ENCODE measurements at places on chromosomes 2 and 18. TPM values are rescaled to one million over a fixed set of nuclear protein-coding genes. Genes with fewer than 3 reads are reported as not detected.

MPP4 gene
- total RNA-seq: not detected

FBXO36 gene
- 0.58 TPM for total RNA-seq

NT5C1B gene
- not detected for total RNA-seq

LYPD1 gene
- total RNA-seq: not detected

CNPPD1 gene
- 58.1 TPM for total RNA-seq

MC5R gene
- not detected for total RNA-seq

POMC gene
- 7.5 TPM for total RNA-seq

SPATA3 gene
- total RNA-seq: not detected

HOXD4 gene
- not detected for total RNA-seq

ACKR3 gene
- 39.3 TPM for total RNA-seq

SLC23A3 gene
- total RNA-seq: 0.58 TPM

NPPC gene
- 3.0 TPM for total RNA-seq

UGT1A5 gene
- total RNA-seq: not detected

TACR1 gene
- 0.22 TPM for total RNA-seq

DNA sequence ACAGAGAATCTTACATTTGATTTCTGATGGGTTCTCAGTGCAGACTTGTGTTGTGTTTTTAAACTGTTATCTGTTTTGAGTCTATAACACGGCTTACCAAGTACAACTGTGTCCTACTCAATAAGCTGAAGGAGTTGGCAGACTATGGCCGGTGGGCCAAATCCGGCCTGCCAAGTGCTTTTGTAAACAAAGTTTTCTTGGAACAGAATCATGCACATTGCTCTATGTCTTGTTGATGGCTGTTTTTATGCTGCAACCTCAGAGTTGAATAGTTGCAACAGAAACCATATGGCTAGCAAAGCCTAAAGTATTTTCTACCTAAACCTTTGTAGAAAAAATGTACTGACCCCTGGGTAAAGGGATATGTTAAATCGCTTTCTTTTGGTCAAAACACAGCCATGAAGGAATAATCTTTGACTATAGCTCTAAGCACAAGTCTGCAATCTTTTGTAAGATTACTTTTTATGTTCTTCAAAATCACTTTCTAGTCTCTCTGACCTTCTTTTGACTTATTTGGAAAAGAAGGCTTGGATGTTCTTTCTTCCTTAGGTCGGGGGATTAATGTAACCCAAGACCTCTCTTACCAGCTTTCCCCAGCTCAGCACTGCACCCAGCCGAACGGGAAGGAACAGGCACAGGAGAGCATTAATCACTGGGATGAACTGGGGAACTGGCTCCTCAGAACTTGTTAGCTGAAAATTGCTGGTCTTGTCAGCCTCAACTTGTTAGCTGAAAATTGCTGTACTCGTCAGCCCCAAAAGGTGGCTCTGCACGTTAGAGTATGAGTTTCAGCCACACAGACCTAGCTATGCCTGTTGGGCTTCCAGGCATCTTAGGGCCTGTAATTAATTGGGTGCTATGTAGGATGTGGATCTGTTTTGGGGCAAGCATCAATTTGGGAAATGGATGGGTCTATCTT lies 75.4 kb downstream of the CD8B2 start:
- no peak for DNase-seq

DNA sequence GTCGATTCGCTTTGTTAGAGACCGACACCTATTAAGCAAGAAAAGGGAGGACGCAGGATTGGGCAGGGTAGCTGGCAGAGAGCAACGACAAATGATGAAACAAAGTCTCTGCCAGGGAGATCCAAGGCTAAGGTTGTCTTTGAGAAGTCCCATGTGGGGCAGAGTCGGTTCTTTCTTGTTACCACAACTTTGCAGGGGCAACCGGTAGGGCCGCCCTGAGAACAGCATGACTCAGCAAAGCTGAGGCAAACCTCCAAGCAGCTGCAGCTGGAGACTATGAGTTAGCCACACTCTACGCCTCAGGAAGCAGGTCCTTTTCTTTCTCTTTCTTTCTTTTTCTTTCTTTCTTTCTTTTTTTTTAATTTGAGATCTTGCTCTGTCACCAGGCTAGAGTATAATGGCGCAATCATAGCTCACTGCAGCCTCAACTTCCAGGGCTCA lies 452.3 kb upstream of the ID2 start:
- DNase-seq: peak; percentile 57

DNA sequence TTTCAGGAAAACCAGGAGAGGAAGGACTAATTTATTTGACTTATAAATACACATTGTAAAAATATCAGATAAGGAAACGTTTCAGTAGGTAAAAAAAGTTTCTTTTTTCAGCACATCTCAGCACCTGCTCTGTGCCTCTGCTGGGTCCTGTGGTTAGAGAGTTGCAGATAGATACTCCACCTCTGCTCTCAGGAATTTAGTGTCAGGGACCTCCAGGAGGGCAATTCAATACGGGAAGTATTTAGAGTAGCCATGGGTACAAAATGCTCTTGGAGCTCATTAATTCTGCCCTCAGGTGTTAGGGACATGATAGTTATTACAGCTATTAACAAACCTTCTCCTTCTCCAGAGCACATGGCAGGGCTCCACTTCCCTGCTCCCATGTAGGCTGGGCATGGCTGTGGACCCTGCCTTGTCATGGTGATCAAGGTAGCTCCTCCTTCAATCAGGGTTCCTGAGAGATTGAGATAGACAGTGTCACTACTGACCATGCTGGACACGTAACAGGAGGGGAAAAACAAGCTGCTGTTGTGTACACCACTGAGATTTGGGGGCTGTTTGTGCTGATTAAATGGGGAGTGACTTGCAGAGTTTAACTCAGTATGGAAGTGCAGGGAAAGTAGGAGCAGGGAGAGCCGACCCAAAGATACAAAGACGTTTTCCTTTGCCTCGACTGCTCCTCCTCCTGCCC lies 185.6 kb upstream of the COPS8 start:
- DNase-seq: no peak

GRCh38 chr2:204842661-204843485 lies 297.6 kb downstream of the PARD3B start:
- DNase-seq: no peak

DNA sequence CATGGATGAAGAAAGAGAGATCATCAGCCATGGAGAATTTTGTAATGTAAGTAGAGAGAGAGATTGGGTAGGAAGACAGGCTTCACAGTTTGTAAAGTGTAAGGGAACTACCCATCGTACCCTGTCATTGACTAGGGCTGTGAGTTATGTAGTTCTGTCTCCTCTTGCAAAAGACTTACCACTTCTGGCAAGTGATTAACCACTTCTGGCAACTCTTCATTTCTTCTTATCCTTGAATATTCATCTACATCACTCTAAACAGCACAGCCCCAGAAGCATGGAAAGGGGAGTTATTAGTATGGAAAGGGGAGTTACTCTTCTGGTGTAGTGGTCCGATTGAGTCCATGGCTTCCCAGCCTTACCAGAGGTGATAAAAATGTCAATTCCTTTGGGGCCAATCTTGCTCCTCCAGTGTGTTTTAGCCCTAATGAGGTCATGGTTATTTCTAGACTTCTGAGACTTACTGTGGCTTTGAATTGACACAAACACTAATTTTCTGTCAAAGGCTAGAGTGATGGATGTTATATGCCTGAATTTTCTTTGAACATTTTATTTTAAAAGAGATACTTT lies 52.0 kb downstream of the STAT1 start:
- DNase-seq: no peak

- no peak for DNase-seq
Measured at GRCh38 chr2:32277363-32277673, 386 bp upstream of the YIPF4 start.

GRCh38 chr2:151238527-151239487 lies 22.9 kb downstream of the RBM43 start:
- DNase-seq: no peak

GRCh38 chr2:126669772-126670171 lies 13.8 kb downstream of the GYPC start:
- no peak for DNase-seq

GRCh38 chr2:189880429-189880828 lies 96.2 kb downstream of the PMS1 start:
- DNase-seq: no peak

- no peak for DNase-seq
Measured at GRCh38 chr2:155547571-155547970, 785.0 kb downstream of the NR4A2 start.

GRCh38 chr2:4898706-4899105 lies 793.5 kb upstream of the SOX11 start:
- no peak for DNase-seq

DNA sequence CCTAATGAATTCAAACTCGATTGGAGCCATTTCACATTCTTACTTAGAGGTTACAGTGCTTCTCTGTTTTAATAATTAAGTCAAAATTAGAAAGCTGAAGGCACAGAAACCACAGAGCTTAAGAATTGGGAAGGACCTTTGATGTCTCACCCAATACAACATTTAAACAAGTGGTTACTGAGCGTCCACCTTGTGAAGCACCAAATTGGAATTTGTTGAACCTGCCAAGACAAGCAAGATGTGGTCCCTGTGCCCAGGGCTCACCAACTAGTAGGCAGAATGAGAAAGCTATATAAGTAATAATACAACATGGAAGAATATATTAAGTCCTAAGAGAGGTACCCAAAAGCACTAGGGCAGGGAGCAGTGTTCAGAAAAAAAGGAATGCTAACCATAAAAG lies 64.5 kb upstream of the NPAS2 start:
- DNase-seq: no peak

DNA sequence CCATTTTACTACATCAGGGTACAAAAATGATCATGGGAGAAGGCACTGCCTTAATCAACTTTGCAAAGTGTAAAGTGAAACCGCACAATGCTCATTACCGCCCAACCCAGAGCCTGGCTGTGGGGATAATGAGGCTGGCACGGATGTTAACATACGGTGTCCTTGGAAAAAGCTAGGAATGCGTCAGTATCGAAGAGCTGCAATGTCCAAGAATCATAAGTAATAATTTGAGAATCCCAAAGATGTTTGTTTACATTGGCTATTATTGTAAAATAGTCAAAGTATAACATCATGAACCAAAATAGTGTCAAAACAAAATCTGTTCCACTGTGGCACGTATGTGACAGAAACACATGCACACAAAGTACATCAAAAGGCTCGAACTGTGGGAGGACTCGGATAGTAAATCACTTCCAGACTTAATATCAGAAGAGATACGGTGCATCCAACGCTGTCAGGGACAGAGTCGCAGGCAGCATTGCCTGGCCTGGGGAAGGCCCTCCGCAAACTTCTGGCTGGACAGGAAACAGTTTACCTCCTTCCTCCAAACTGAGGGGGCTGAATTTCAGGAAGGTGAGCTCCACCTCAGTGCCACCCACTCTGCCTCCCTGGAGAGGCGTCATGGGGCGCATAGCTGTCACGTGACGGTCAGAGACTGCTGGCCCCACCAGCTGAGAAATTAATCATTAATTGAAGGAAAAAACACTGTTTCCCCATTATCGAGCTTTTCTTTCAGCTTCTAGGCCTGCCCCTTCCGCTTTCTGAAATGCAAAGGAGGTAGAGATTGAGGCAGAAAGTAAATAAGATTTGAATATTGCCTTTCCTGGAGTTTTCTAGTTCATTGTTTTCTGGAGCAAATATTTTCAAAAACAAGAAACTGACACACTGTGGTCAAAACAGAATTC lies 1.8 kb upstream of the ID2 start:
- peak; percentile 42 for DNase-seq

GRCh38 chr2:109636317-109636716 lies 22.2 kb downstream of the SOWAHC start:
- DNase-seq: no peak

DNA sequence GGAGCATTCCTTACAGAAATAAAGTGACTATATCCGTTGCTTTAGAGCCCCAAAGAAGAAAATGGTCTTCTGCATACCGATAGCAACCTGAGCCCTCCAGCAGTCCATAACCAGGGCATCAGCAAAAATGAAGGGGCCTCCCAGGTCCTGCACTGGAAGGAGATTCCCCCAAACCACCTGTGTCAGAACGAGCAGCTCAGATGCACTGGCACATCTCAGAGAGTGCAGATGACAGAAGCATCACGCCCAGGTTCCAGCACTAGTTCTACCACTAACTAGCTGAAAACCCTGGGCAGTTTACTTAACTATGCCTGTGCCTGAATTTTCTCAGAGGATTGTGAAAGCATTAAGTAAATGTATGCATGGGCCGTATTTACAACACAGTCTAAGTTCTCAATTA lies 466.7 kb upstream of the MYT1L start:
- no peak for DNase-seq

- DNase-seq: no peak
Measured at GRCh38 chr2:127573298-127573697, 37.8 kb downstream of the MYO7B start.

GRCh38 chr2:19028587-19029375 lies 329.6 kb downstream of the OSR1 start:
- no peak for DNase-seq

DNA sequence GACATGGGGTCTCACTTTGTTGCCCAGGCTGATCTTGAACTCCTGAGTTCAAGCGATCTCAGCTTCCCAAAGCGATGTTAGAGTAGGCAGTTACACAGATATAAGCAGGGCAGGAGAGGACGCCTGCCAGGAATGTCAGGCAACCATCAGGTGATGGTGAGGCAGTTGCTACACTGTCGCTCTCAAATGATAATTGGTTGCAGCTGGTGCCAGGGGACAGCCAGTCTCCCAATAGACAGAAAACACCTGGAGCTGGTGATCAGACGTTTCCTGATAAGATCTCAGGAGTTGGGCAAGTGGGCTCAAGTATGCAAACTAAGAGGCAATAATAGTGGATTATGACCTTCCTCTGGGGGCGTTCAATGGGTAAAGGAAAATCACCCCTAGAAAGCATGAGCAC lies 163.1 kb upstream of the RGPD4 start:
- no peak for DNase-seq

GRCh38 chr2:124875627-124876244 lies 850.6 kb downstream of the CNTNAP5 start:
- DNase-seq: no peak

DNA sequence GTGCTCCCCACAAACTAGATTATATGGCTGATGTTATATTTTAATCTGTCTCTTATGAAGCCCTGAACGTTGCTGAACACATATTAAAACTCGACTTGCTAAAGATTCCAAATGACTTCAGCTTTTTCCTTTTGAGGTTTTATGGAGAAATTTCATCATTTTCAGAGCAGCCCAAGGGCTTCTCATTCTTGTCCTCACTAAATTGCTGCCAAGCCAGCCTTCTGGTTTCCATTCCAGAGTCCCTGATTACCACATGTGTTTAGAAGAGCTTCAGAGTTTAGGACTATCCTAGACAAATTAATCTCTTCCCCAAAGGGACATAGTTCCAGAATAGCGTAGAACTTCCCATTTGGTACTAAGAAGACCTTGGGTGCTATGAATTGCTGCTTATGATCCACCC lies 77.8 kb upstream of the CCDC195 start:
- DNase-seq: no peak

- DNase-seq: no peak
Measured at GRCh38 chr2:48228345-48228684, 301.6 kb upstream of the STON1 start.

DNA sequence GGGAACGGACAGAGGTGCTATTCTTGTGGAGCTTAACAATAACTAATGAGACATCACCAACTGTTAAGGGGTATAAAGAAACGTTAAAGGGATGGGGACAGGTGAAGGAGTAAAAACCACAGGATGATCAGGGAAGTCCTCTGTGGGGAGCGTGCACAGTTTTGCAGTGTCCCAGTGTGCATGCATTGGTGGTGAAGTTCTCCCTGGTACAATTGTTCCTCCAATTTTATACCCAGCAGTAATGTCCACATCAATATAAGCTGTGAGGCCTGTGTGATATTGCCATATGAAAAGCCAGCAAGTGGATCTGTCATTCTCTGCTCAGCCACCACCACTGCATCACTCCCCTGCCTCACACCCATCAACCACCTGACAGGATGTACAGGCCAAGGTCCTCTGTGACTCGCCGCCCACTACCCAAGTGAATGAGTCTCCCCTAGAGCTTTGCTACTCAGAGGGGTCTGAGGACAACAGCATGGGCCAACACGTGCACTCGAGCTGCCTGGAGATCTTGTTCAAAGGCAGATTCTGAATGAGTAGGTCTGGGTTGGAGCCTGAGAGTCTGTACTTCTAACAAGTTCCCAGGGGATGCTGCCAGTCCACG lies 4.6 kb downstream of the MLPH start:
- no peak for DNase-seq
